Right kidney (tissue), 9 donors: ENCODE measurements at places on chromosomes 7 and 10.

GRCh38 chr7:1873857-1874589, 203.9 kb downstream of the ELFN1 start:
- DNase-seq: no peak

GRCh38 chr10:51687296-51687695, 12.1 kb downstream of the CSTF2T start:
- no peak for DNase-seq

GRCh38 chr7:85554236-85555178, 367.7 kb upstream of the SEMA3D start:
- peak; percentile 16 for DNase-seq

DNA sequence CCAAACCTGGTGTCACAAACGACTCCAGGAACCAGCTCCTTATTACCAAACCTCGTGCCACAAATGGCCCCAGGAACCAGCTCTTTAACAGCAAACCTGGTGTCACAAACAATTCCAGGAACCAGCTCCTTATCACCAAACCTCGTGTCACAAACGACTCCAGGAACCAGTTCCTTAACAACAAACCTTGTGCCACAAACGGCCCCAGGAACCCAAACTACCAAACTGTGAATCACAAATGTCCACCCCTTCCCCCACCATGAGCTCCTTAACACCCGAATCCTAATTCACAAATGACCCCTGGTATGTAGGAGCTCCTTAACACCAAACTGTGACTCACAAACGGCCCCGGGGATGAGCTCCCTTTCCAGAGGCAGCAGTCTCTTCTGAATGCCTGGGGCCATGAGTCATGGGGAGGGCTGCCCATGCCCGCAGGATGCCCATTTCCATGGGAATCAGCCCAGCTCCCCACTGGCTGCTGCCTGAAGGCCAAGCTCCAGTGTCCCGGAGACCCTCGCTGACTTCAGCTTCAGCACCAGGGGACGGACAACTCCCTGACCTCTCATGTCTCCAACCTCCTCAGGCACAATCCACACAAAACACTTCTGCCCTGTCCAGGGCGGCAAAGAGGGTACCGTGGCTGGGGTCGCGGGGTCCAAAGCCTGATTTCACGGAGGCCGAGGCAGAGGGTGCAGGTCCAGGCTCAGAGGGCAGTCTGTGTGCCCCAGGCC, 213.1 kb downstream of the ELFN1 start:
- DNase-seq: no peak

DNA sequence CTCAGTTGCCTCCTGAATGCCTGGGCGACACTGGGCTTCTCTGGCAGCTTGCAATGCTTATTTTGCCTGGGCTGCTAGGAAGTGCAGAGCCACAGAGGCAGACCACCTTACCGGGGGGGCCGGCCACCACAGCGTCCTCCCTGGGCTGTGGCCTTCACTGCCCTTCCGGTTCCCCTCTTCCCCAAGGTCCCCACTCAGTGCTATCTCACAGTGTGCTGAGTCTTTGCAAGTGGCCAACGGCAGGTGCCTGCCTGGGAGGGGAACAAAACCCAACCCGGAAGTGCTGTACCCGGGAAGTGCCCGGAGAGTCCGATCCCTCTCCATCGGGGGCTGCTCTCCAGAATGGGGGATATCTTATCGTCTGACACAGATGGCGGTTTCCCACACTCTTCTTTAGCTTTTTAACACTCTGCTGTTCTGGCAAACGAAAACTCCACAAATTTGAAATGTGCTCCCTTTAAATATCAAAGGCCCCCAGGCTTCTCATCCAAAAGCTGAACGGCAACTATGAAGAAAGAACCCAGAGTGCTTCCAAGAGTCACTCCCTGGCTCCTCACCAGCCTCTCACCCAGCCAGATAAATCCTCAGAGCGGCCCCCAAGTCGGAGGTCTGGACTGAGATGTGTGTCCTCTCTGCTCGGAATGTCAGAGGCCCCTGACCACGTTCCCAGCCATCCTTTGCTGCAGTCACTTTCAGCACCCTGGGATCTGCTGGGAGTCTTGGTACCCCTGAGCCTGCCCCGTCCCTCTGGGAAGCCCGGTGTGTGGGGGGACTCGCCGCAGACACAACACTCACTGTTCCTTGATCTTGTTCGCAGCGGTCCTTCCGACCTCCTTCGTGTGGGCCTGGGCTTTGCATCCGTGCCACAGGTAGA, 165.1 kb downstream of the SVIL start:
- DNase-seq: no peak

DNA sequence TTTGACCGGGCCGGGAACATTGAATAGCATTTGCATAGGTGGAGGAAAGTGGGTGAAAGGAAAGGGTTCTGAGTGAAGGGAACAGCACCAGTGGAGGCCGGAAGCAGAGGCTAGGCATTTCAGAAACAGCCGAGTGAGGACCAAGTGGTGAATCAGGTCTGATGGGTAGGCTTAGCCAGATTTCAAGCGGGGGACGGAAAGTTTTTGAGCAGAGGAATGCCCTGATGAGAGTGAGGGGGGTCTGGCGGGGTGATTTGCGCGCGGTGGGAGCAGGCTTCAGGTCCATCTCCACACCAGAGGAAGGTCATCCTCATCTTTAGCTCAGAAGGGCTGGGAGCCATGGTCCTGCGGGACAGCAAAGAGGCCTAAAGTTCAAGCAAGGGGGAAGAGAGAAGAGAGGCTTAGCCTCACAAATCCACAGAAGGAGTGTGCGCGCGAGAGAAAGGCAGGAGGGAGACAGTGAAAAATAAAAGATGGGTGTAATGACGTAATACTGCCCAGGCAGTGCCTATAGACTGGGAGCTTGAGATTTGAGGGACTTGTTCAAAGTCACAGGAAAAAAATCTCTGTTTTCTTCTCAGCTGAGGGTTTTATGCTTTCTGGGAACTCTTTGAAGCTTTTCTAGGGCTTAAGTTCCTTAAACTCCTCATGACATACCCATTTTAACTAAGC, 1.0 kb upstream of the DENND2A start:
- DNase-seq: no peak

GRCh38 chr7:7706101-7706511, 12.3 kb downstream of the RPA3 start:
- DNase-seq: no peak

DNA sequence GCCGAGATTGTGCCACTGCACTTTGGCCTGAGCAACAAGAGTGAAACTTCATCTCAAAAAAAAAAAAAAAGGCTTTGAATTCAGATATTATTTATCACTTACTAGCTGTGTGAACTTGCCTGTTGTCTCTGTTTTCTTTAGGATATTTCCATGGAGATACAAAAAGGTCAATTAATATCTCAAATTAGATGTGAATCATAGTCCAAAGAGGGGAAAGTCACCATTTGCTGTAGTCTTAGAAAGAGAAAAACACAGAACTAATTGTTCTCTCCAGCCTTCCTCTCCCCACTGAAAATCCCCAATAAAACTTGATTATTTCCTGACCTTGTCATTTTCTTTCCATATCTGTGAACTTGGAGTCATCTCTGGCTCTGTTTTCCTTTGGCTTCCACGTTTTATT, 21.2 kb downstream of the HEPACAM2 start:
- no peak for DNase-seq

- no peak for DNase-seq
Observed at GRCh38 chr10:77006836-77007511, 630.6 kb downstream of the KCNMA1 start.

GRCh38 chr10:129331839-129332220, 135.2 kb upstream of the MGMT start:
- DNase-seq: no peak

GRCh38 chr10:49287689-49288340, 11.2 kb upstream of the C10orf71 start:
- DNase-seq: no peak

DNA sequence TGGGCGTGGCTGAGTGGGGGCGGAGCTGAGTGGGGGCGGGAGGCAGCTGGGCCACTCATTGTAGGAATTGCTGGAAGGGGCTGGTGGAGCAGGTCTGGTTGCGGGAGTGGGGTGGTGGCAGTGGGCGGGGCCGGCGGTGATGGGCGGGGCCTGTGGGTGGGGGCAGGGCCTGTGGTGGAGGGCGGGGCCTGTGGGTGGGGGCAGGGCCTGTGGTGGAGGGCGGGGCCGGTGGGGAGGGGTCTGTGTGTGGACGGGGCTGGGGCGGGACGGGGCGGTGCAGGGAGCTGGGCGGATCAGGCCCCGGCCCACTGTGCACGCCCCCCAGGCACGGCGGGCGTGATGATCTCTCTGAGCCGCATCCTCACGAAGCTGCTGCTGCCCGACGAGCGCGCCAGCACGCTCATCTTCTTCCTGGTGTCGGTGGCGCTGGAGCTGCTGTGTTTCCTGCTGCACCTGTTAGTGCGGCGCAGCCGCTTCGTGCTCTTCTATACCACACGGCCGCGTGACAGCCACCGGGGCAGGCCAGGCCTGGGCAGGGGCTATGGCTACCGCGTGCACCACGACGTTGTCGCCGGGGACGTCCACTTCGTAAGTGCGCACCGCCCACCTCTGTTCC, 14.0 kb downstream of the SLC29A4 start:
- DNase-seq: peak; percentile 43

GRCh38 chr7:41190581-41190980, 512.3 kb downstream of the INHBA start:
- no peak for DNase-seq
